ENCODE measurements at places on chromosomes 2 and 18.

DNA sequence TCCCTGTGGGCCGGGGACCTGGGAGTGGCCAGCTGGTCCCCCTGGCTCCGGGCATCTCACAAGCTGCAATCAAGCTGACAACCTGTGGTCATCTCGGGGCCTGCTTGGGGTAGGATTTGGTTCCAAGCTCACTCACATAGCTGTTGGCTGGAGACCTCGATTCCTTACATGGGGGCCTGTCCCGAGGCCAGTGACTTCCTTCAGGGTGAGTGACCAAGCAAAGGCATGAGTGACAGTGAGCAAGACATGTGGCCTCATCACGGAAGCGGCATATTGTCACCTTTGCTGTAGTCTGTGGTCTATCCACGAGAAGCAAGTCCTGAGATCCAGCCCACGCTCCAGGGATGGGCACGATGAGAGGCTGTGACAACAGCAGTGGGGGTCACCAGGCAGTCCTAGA lies 131.4 kb upstream of the ID2 start:
- DNase-seq = no peak

- no peak for DNase-seq
These were observed 235.2 kb downstream of the LNPK start for GRCh38 chr2:175766880-175767279.

GRCh38 chr2:179021258-179021657 lies 28.7 kb downstream of the CCDC141 start:
- DNase-seq = no peak

GRCh38 chr18:67092141-67092540 lies 424.4 kb downstream of the DSEL start:
- DNase-seq = no peak

DNA sequence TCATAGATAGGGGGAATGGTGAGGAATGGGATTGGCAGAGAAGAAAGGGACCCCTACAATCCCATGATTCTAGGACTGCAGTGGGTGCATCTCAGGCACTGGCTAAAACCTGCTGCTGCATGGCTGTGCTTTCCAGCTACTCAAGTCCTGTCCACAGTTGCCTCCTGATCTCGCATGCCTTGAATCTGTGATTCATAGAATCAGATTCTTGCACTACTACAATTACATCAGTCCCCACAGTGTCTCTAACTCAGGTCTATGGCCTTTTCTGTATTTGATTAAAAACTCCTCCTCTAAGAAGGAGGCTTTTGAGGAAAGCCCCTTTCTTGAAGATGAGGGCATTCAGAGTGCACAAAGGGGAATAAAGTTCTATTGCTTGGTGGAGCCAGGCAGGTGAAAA lies 117.4 kb downstream of the LRATD1 start:
- no peak for DNase-seq

- no peak for DNase-seq
These were observed 1.9 kb downstream of the WDR12 start for GRCh38 chr2:202909394-202910192.

Measured in amniotic stem cell (primary cell).